ENCODE measurements at places on chromosomes 4 and X. TPM values are rescaled to one million over a fixed set of nuclear protein-coding genes. Genes with fewer than 3 reads are reported as not detected.
A peak's percentile ranks its signal among the peaks of the same experiment; 100 is the strongest.

DNA sequence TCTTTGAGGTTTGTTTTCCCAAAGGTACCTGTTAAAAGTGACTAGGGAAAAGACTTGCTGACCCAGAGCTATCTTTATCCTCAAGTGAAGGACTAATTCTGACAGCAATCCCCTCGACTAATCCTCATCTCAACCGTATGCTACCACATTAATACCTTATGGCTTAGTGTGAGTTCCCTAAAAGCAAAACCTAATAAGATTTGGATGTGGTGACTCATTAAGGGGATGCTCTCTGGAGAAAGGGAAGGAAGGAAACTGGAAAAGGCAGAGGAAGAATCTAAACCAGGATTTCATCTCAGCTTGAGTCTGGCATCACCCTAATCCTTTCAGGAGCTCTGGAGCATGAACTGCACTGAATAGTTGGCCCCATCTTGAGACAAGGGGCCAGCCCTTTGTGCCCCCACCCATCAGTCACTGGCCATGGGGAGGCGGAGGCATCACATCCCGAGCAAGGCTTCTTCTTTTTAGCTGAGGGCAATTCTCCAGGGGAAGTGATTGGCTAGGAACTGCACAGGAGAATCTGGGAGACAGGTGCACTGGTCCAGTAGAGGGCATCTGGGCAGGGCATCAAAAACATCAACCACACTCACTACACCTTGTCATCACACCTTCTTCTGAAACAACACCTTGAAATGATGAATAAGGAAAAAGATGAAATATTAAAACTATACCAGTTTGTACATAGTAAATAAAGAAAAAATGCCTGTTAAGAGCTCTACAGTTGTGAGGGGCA is 6.9 kb upstream of the BBS7 start:
- no peak for DNase-seq

DNA sequence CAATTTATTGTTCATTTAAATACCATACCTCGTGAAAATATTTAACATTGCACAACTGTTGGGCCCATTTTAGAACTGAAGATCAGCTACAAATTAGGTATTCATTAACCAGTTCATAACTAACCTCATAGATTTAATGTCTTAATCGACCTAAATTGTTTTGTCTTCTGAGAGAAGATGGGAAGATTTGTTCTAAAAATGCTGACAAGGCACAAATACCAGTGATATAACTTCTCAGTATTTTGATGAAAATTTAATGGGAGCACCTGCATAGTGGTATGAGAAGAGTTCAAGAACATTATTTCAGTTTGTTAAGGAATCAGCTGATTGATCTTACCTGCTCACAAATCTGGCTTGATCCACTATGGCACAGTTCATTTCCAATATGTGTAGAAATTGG is 33.9 kb downstream of the POF1B start:
- DNase-seq, result no peak

DNA sequence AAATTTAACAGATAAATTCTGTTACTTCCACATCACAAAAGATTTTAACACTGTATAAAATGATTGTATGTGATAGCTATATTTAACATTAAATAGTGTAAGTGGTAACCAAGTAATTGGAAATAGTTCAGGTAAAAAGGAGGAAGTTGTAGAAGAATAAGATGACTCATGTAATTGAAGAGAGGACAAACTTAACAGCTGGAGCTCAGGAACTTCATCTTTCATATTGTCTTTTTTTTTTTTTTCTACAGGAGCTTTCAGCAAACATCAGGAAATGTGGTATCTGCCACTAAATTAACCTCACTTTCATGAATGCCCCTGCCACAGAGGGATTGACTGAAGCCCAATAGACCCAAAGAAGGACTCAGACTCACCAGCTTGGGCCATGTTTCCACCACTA is 188.4 kb upstream of the VEGFC start:
- no peak for DNase-seq

GRCh38 chr4:147378780-147379179 is 102.1 kb upstream of the EDNRA start:
- DNase-seq, result peak; percentile 40

- no peak for DNase-seq
These were observed 52.2 kb downstream of the APOO start for GRCh38 chrX:23855569-23855968.

DNA sequence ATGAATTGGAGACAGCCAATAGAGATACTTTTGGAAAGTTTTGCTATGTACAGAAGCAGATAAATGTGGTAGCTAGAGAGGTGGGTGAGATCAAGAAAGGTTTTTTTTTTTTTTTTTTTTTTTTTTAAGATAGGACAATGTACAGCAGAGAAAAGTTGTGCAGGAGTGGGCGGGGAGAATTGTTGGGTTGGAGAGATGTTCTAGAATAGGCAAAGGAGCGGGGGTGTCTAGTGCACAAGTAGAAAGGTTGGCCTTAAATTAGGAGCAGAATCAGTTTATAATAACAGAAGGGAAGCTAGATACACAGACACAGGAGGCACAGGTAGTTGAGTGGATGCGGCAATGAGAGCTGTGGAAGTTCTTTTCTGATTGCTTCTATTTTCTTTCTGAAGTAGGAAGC is 66.2 kb upstream of the PGK1 start:
- no peak for DNase-seq

- DNase-seq, result no peak
These were observed 18.4 kb downstream of the SMS start for GRCh38 chrX:21958916-21959315.

- DNase-seq, result no peak
These were observed 20.2 kb upstream of the CDKN2AIP start for GRCh38 chr4:183424109-183424744.

- DNase-seq, result no peak
These were observed 110.9 kb upstream of the ENPEP start for GRCh38 chr4:110364911-110365520.

- no peak for DNase-seq
These were observed 234.1 kb downstream of the AFAP1 start for GRCh38 chr4:7705593-7705992.

DNA sequence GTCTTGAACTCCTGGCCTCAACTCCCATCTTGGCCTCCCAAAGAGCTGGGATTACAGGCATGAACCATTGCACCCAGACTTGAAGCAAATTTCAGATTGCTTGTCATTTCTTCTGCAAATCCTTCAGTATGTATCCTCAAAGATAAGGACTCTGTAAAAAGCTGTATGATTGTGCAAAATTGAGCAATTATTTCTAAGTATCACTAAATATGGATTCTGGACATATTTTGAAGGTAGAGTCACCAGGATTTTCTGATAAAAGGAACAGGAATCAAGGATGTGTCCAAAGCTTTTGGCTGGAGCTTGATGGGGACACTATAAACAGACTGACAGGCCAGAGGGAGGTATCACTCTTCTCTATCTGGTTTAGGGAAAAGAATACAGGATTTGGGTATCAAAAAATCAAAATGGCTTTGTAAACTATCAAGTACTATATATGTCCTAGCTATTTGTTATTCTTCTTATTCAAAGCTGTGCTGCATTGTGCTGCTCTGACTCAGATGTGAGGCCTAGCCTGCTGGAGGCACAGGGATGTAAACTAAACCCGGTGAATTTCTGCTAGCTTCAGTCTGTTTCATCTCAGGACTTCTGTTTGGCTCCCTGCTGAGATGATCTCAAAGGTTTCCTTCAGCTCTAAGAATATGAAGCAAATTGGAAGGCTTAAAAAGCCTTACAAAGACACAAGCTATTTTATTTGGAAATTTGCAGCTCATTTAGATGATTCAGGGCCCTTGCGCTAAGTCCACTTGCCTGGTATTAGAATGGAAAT is 8.3 kb downstream of the RPS4X start:
- DNase-seq, result no peak

GRCh38 chrX:107485013-107485412 is 35.6 kb downstream of the FRMPD3 start:
- peak; percentile 11 for DNase-seq

DNA sequence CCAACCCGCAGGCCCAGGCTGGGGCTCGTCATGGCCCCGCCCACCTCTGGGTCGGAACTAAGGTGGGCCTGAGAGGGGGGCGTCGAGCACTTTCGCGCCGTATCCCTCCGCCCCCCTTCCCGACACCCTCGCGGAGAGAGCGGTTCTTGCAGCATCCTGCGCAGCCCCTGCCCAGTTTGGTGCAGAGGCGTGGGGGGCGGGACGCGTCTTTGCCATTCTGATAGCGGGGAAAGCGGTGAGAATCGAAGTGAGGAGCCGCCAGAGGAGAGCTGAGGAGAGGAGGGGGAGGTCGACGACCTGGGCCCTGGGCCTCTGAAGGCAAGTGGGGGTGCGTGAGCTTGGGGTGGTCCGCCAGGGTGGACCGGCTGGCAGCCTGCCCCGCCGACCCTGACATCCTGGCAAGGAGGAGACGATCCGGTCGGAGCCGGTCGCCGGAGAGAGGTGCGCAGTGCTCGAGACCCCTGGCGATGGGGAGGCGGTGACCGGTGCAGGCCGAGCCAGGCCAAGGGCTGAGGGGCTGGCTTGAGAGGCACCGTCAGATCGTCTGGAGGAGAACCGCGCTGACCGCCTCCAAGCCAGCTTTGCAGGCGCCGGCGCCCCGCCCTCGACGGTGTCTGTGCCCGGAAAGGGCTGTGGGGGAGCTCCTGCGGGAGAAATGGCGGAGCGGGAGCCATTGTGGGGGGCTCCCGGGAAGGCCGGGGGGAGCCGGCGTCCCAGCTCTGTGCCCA is 25.5 kb downstream of the GPRASP3 start:
- DNase-seq, result no peak

DNA sequence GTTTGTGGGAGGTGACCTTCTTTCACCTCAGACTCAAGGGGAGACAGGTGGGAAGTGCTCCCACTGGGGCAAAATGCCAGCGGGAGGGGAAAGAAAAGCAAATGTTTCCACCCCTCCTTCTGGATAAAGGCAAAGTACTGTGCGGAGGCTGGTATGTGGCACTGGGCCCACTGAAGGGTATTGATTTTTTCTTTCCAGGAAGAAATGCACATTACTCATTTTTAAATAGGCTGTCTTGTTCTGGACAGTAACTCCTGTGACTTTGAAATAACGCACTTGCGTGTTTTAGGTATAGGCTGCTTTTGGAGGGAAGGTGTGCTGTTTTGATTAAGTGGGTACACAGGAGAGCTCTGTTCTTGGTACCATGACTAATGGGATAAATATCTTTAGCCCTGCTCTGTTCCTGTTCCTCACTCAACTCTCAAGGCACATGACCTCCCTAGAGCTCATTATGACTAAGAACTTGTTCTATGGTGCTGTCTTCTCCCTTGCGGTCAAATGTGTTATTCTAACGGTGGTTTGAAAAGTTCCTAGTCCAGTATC is 40.7 kb upstream of the MBTPS2 start:
- DNase-seq, result peak; percentile 70

GRCh38 chr4:113697429-113697828 is 64.1 kb downstream of the CAMK2D start:
- no peak for DNase-seq

GRCh38 chr4:109157205-109157604 is 145.3 kb downstream of the COL25A1 start:
- DNase-seq, result no peak

DNA sequence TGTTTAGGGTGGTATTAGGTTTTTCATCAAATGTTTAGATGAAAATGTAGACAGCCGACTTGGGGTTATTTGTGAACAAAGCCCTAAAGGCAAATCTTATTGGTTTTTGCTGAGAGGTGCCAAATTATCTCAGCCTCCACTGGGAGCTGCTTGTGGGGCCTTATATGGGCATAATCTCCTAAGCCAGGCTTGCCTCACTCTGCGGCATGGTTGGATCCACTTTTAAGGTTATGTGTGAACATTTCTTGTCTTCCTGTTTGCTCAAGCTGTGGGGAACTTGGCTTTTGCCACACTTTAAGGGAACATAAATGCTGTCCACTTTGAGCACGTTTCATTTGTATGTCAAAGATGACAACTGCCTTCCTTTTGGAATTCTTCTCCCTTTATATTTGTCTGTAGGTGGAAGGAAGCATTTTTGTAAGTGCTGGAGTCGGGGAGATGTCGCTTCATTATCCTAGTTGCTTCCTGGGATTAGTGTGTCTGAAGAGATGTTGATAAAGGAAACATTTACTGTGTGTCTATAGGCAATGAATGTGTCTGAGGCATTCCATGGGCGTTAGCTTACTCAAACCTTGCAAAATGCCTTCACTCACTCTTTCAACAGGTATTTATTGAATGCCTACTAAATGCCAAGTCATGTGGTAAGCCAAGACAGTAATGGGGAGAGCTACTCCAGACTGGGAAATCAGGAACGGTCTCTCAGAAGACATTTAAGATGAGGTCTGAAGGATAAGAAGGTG is 78.3 kb downstream of the SLC9A6 start:
- no peak for DNase-seq

DNA sequence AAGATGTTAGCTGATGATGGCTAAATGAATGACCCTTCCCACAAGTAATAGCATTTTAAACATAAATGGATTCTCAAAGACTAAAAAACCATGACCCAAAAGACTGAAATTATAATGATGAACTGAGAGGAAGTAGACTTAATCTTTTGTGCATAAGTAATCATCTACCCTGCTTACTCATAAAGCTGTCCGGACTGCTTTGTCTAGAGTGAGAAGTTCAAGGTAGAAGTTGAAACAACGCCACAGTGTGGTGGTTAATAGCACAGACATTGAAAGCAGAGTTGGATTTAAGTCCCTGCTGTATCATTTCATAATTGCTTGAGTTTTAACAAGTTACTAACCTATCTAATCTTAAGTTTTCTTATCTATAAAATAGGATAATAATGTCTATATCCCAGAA is 346.6 kb downstream of the CENPC start:
- DNase-seq, result peak; percentile 61

DNA sequence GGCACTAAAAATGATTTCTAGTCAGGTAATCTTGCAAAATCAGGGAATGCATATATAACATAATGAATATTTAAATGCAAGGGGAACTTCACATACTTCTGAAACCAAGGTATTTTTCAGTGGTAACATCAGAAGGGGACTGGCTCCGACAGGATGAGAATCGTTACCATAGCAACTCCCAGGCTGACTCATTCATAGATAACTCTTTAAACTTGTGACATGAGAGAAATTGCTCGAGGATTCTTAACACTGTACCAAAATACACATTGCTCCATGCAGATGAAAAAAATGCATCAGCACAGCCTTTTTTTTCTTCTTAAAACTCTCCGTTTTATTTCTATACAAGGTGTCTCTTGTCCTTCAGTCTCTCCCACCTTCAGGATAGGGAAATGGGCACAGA is 114.3 kb downstream of the GABRB1 start:
- DNase-seq, result peak; percentile 62

GRCh38 chr4:36351082-36351666 is 69.8 kb downstream of the DTHD1 start:
- no peak for DNase-seq

- DNase-seq, result no peak
These were observed 17.3 kb downstream of the TBC1D14 start for GRCh38 chr4:6926681-6927478.

GRCh38 chrX:109830704-109831206 is 97.7 kb upstream of the ACSL4 start:
- no peak for DNase-seq

The ODAPH gene
- polyA plus RNA-seq, result 0.87 TPM

The XPNPEP2 gene
- polyA plus RNA-seq, result not detected

The DDX53 gene
- not detected for polyA plus RNA-seq

The UGT2B15 gene
- not detected for polyA plus RNA-seq

The ATP8A1 gene
- 0.02 TPM for polyA plus RNA-seq

The SYTL4 gene
- 1.1 TPM for polyA plus RNA-seq

The CPE gene
- polyA plus RNA-seq, result 0.53 TPM

The PNCK gene
- 0.07 TPM for polyA plus RNA-seq

The PF4V1 gene
- polyA plus RNA-seq, result not detected

The ZBTB33 gene
- 4.2 TPM for polyA plus RNA-seq

The REPS2 gene
- polyA plus RNA-seq, result 2.7 TPM

The RTL5 gene
- 0.15 TPM for polyA plus RNA-seq

The GRIA3 gene
- not detected for polyA plus RNA-seq

The MAGEA9B gene
- not detected for polyA plus RNA-seq

All from foreskin keratinocyte (primary cell).